Activated naive CD8-positive, alpha-beta T cell treated with anti-CD3 and anti-CD28 coated beads, Interleukin-2, amount 50 U/mL, for 24 hours (primary cell): ENCODE measurements at places on chromosomes 7 and 10.
A peak's percentile ranks its signal among the peaks of the same experiment; 100 is the strongest.

DNA sequence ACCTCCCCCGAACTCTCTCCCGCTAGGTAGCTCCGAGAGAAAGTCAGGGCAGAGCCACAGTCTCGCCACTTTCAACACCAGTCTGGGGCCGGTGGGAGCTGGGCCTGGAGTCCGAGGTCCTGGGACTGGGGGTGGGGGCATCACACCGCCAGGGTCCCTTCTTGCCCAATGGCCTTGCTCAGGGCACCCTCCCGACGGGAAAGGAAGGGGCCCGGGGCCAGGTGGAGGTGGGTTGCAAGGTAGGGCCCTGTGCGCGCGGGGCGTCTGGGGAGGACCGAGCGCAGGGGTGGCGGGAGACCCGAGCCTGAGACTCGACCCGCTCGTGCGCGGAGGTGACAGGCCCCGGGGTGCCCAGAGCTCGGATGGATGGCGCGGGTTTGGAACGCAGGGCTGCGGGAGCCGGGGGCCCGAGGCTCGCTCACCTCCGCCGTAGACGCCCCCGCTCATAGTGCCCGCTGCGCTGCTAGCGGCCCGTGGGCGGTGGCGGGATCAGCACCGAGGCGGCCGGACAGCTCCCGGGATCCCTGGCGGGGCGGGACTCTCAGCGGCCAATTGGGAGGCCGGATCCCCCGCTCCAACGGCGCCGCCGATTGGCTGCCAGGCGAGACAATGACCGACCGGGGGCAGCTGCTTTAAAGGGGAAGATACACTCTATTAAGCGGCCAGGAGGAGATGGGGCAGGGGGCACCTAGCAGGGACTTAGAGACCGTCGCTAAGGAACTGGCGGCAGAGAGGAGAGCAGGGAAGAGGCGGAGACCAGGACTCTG, at the start of gene ACTL6B:
ACTL6B (minus strand) TSS at position 541 of the 767 bp plus-strand sequence; CDS start at position 447, 94 bp downstream.
- DNase-seq: peak; percentile 68

- DNase-seq: no peak
These were observed 173.0 kb upstream of the RHEB start for GRCh38 chr7:151692721-151693120.

- DNase-seq: no peak
These were observed 23.0 kb downstream of the VSIR start for GRCh38 chr10:71750124-71750841.

- DNase-seq: no peak
These were observed 409 bp downstream of the DNMBP start for GRCh38 chr10:100009283-100009792.

DNA sequence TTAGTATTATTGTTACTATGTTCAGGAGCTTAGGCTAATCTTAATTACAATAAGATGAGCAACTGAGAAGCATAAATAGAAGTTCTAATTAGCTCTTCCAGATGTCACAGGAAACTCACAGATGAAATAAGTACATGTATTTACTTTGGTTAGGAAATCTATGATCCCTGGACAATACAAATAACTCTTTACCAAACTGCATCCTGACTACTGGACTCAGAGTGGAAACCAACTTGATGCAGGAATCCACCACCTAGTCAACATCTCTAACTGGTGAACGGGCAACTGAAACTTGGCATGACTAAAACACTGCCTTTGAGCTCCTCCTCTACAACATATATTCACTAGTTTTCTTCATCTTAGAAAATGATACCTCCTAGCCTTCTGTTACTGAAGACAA, 193.2 kb downstream of the AGMO start:
- no peak for DNase-seq

- no peak for DNase-seq
These were observed 172.8 kb upstream of the AKR1E2 start for GRCh38 chr10:4653160-4653559.

DNA sequence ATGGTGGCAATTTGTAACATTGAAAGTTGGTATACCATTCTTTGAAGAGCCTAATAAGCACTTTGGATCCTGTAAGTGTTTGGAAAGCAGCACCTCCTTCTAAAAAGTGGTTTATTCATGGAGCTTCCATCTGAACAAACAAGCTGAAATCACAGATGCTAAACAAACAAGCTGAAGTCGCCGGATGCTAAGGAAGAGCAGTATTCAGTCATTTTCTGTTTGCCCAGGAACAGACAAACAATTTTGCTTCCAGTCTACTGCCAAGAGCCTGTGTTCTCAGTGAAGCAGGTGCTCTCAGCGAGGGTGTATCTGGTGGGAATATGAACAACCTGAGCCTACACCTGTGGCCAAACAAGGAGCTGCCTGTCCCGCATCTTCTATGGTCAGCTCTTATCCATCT, 6.3 kb downstream of the COL28A1 start:
- DNase-seq: no peak

DNA sequence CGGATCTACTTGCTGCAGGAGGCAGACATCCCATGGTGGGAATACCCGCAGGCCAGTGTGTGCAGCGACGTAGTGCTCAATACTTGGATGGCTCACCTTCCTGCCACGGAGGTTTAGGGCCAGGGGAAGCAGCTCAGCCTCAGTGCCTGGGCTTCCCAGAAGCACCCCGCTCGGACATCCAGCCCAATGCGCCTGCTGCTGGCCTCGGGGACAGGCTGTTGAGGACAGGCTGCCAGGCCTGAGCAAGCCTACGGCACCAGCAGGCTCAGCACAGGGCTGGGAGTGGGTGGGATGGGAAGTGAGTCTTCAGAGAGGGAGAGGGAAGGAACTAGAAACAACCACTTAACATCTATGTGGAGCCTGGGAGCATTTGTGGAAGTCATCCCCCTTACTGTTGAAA, 441.3 kb upstream of the MGMT start:
- DNase-seq: no peak

DNA sequence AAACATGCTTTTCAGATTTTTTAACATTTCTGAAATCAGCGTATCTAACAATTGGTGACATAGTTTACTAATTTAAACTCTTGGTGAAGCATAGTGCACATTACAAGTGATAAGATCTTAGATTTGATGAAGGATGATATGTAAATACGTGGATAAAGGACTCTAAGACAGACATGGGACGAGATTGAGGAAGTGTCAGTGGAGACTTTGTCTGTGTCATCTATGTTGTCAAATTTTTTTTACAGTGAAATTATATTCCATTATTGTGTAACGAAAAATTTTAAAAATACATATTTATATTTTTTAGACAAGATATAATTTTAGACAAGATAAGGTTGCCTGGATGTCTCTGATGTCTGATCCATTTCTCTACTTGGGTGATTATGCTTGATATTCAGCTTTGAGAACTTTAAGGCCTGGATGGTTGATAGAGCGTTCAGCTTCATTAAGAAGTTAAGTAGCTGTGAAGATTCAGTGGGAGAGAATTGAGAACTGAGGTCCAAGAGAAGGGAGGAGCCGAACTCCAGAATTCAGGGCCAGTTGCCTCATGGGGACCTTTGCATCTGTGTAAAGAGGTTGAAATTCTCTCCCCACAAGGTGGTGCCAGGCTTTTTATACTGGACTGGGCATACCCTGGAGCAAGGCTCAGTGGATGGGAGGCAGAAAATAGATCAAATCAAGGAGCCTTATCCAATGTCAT, 62.7 kb downstream of the KAT6B start:
- no peak for DNase-seq

GRCh38 chr10:119333146-119333792, 125.9 kb downstream of the GRK5 start:
- peak; percentile 61 for DNase-seq

DNA sequence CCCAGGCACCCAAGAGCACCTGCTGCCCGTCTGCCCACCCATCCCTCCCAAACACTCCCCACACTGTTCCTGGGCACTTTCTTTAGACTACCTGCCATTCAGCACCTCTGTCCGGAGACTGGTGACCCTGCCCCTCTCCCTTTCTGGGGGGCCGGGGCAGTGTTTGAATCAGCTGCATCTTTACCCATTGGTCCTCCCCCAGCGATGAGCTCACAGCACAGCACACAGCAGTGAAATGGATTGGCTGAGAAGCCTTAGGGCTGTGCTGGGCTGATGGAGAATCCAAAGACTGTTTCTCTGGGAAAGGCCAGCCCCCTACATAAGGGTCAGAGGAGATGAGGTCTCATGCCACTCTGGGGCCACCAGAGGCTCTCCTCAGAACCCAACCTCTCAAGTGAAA, 40.2 kb downstream of the VWA2 start:
- DNase-seq: no peak

DNA sequence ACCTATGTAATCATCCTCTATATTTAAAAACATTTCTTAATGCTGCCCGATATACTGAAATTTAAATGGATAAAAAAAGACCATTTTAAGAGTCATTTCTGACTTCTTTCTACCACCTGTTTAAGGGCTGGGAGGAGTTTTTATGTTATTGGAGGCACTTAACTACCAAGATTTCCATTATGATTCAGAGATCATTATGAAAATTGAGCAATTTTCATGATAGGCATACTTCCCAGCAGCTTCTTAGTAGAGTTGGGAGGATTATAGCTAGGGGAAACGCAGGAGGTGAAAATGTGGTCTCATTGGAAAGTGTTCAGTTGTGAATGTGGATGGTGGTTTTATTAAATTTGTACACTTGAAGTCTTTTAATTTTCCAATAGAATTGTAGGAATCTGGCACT, 28.4 kb upstream of the FAM204A start:
- no peak for DNase-seq

GRCh38 chr7:130302649-130303048, 9.7 kb downstream of the CPA4 start:
- DNase-seq: no peak

DNA sequence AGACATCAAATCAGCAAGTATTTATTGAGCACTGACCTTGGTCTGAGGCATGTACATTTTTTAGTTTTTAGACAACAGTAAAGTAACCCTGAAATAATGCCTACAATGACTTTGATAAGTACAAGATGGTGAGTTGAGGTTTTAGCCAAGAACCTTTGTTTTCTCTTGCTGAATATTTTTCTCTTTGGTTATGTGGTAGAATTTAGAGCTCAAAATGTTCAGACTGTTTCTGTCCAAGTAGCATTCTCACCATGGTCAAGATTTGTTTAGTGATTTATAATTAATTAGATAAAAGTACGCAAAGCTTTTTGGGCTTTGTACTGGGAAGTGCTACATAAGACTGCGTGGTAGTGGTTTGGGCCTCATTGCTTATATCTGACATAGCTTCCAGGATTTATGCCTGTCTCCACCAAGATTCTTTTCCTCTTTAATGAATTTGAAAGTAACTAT, 102.4 kb downstream of the KAT6B start:
- DNase-seq: no peak

DNA sequence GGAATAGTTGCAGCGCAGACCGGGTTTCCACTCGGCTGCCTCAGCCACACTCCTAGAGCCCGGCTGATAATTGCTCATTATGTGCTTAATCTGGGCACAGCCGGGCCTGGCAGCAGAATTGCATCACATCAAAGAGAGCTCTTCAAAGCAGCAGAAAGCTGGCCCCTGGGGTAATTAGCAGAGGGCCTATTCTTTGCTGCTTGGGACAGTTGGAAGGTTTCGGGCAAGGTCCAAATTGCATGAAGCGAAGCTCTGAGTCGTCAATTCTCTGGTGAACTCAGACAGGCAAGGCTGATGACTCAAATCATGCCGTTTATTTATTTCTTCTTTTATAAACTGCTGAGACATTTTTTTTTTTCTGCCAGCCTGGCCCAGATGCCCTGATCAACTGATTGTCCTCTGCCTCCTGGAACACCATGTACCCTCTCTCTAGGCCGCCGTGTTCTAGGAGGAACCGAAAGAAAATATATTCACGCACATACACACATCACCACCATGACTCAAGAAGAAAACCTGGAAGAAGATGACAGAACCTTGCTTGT, 242.2 kb downstream of the RAB11FIP2 start:
- no peak for DNase-seq

GRCh38 chr10:128087884-128088709, 38.1 kb downstream of the MKI67 start:
- DNase-seq: no peak

GRCh38 chr10:108788891-108789290, 1134.4 kb downstream of the XPNPEP1 start:
- DNase-seq: no peak

DNA sequence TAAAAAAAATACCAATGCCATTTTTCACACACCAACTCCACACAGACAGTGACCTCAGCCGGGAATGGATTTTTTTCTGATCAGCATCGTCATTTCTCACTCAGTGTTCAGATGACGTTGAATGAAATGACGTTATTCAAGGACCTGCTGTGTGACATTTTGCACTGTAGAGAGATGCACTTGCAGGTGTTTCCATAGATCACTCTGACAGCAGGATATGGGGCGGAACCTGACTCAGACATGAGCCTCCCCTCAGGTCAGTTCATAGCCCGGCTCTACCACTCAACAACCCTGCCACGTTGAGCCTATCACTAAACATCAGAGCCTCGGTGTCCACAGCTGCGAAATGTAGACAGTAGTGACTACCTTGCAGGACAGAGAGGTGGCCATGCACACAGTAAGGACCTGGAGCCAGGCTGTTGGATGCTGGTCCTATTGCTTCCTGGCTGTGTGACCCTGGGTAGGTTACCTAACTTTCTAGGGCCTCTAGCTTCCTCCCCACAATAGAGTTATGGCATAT, 41.4 kb upstream of the ANTXRL start:
- DNase-seq: peak; percentile 0

DNA sequence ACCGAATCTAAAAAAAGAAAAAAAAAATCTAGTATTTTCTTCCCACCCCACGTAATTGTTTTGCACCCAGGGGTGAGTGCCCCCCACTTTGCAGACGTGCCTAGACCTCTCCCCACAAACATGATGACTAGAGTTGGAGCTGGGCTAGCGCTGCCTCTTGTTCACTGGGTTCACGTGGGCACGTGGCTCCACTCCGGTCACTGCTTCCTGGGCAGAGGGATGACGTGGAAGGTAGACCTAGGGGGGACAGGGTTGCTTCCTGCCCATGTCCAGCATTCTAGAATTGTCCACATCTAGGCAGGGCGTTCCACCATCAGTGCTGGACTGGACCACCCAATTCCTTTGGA, 861 bp upstream of the LIMK1 start:
- no peak for DNase-seq

- DNase-seq: no peak
These were observed 292.4 kb upstream of the MKLN1 start for GRCh38 chr7:131035088-131035770.

- no peak for DNase-seq
These were observed 185.5 kb downstream of the SEMA3A start for GRCh38 chr7:84009051-84009450.

GRCh38 chr7:27171637-27172314, 2.3 kb downstream of the HOXA10 start:
- DNase-seq: no peak

DNA sequence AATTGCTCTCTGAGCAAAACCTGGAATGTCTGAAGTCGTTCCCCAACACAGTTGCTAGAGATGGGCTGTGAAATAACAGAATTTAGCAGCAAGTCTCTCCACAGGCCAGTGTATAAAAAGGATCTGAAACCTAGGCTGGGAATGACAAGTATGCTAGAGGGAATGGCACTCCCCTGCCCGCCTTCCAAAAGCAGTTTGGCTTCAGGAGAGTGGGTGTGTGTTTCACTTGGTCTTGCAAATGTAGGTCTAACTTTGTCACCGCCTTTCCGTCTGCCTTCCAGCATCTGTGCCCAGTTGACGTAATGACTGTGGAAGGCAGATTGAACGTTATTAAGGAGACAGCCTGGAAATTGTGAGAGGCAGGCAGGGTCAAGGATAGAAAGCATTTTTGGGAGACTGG, 18.0 kb upstream of the MTURN start:
- no peak for DNase-seq

GRCh38 chr7:141001122-141001521, 13.6 kb downstream of the MRPS33 start:
- DNase-seq: no peak
